ENCODE measurements at places on chromosomes 2 and 18. TPM values are rescaled to one million over a fixed set of nuclear protein-coding genes. Genes with fewer than 3 reads are reported as not detected.

RAB6C gene
- polyA plus RNA-seq: 0.03 TPM

DNA sequence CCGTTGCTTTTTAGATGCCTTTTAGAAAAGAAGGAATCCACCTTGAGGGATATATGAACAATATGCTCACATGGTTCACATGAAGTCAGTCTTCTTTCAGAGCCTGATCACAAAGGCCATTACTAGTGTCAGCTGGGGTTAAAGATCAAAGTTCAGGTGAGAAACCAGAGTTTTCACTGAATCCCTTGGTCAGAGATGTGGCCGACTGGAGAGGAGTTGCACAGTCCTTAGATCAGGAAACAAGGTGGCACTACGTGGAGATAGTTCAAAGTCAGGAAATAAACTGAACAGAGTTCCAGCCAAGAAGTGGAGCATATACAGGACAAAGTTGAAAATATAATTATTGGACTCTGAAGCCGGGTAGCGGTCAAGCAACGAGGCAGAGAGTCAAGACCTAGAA is 54.6 kb downstream of the AAK1 start:
- no peak for DNase-seq

KHK gene
- polyA plus RNA-seq: 4.2 TPM

- DNase-seq: no peak
These were observed 106.9 kb downstream of the HDAC4 start for GRCh38 chr2:239293775-239294430.

GRCh38 chr2:76679025-76679396 is 843.2 kb downstream of the LRRTM4 start:
- no peak for DNase-seq

SLC4A5 gene
- 2.5 TPM for polyA plus RNA-seq

DNA sequence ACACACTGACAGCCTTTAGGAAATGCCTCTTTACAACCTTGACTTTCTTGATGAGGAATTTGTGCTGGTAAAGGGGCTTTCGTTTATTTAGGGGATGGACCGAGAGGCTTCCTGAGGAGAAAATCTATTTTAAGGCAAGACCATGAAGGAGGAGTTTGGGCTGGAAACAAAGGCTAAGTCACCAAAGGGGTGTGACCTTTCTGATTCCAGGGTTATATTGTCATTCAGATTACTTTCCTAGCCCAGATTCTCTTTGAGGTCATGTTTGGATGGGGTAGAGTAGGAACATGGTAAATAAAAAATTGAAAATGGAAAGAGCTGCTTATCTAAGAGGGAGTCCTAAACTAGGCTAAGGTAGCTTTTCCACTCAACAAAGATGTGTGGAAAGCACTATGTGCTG is 77.1 kb upstream of the UGP2 start:
- DNase-seq: no peak

DNA sequence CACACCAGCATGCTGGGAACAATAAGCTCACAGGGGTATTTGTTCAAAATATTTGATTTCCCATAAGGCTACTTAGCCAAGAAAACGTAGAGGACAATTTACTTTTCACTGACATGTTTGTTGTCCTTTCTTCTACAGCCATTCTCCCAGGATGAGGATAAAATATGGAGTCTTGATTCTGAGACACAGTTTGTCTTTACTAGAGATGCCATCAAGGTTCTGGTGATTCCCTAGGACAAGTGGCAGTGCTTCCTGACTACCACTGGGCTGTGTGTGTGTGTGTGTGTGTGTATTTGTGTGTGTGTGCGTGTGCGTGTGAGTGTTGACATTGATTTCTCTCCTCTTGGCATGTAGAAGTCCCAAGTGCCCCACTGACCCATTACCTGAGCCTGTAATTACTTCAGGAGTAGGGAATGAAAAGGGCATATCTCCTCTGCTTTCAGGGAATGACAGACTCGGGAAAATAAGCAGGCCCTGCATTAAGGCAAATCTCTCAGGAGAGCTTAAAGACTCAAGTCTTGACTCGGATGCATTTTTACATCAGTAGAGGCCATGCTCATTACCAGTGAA is 761.6 kb downstream of the DCC start:
- DNase-seq: no peak

CAD gene
- 10.9 TPM for polyA plus RNA-seq

DNA sequence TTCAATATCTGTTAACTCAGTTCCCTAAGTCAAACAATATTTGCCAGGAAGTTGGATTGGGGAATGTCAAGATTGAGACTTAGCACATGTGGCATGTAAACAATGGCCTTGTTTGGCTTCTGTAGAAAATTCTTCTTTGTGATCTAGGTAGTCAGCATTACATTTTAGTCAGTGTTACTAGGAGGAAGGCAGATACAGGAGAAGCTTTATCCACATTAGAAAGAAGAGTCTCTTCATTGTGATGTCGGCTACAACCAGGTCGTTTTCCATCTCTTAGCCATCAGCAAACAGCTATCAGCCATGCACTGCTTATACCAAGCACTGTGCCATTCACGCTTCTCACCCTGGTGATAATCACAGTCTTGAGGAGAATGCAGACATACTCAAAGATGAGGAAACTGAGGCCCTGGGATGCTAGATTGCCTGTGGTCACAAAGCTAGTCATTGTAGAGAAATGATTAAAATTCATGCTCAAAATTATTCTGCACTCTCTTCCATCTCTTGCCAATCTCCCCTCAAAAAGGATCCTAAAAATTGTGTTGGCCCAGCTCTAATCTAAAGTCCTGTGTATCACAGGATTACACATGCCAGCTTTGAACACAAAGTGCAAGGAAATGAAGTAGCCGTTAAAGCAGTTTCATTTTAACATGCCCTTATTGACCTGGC is 3.2 kb downstream of the GALNT5 start:
- DNase-seq: no peak

GRCh38 chr2:1819419-1819818 is 75.1 kb upstream of the PXDN start:
- no peak for DNase-seq

All from lung (tissue), 17 donors.